CD4-positive, alpha-beta memory T cell (primary cell): ENCODE measurements at places on chromosomes 4 and X. TPM values are rescaled to one million over a fixed set of nuclear protein-coding genes. Genes with fewer than 3 reads are reported as not detected.

ZCCHC18 gene
- total RNA-seq = 9.5 TPM

PSAPL1 gene
- not detected for total RNA-seq

TLR10 gene
- total RNA-seq = 0.20 TPM

NEIL3 gene
- 0.17 TPM for total RNA-seq

CAPN6 gene
- not detected for total RNA-seq

SPACA5B gene
- total RNA-seq = not detected

SLC25A43 gene
- total RNA-seq = 4.1 TPM

DNA sequence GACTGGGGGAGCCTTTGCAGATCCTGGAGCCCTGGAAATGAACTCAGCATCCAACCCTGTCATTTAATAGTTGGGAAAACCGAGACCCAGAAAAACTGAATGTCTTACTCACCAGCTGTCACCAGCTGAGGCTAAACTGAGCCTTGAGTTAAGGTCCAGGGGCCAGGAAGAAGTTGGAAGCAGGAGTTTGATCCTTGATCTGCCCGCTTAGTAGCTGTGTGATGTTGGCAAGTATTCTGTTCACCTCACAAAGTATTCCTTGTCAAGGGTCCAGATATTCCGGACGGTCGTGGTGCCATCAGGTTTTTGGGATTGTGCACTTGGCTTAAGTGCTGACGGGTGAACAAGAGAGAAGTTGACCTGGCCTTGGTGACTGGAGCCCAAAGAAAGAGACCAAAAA, 30.7 kb upstream of the PROM1 start:
- no peak for DNase-seq
- H3K4me1 ChIP-seq = no peaks in the 10 kb centered on the region
- no peak overlapping the region for H3K4me3 ChIP-seq
- no peaks in the 10 kb centered on the region for H3K36me3 ChIP-seq
- no peaks in the 10 kb centered on the region for H3K27me3 ChIP-seq
- no peak overlapping the region for H3K27ac ChIP-seq

DNA sequence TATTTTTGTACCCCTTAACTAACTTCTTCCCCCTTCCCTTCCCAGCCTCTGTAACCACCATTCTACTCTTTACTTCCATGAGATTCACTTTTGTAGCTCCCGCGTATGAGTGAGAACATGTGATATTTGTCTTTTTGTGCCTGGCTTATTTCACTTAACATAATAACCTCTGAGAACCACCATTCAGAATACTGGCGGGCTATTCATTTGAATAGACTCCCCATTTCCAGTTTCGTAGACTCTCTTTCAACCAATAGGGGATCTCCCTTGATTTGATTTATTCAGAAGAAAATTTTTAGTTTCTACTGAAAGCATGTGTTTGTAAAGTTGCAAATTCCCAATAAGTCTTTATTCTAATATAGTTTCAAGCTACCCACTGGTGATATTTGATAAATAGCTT, 117.2 kb downstream of the GATB start:
- H3K27ac ChIP-seq = no peak overlapping the region
- no peaks in the 10 kb centered on the region for H3K27me3 ChIP-seq
- H3K4me1 ChIP-seq = no peaks in the 10 kb centered on the region
- H3K4me3 ChIP-seq = no peak overlapping the region
- no peaks in the 10 kb centered on the region for H3K36me3 ChIP-seq
- no peak for DNase-seq

GRCh38 chr4:188082796-188083195, 26.6 kb downstream of the TRIML2 start:
- H3K27me3 ChIP-seq = no peaks in the 10 kb centered on the region
- no peaks in the 10 kb centered on the region for H3K36me3 ChIP-seq
- H3K4me3 ChIP-seq = no peak overlapping the region
- no peak overlapping the region for H3K27ac ChIP-seq

- DNase-seq = no peak
- H3K27me3 ChIP-seq = no peaks in the 10 kb centered on the region
- no peaks in the 10 kb centered on the region for H3K4me1 ChIP-seq
- no peaks in the 10 kb centered on the region for H3K36me3 ChIP-seq
- no peak overlapping the region for H3K4me3 ChIP-seq
These were observed 52.7 kb upstream of the ZCCHC13 start for GRCh38 chrX:74251006-74251930.

DNA sequence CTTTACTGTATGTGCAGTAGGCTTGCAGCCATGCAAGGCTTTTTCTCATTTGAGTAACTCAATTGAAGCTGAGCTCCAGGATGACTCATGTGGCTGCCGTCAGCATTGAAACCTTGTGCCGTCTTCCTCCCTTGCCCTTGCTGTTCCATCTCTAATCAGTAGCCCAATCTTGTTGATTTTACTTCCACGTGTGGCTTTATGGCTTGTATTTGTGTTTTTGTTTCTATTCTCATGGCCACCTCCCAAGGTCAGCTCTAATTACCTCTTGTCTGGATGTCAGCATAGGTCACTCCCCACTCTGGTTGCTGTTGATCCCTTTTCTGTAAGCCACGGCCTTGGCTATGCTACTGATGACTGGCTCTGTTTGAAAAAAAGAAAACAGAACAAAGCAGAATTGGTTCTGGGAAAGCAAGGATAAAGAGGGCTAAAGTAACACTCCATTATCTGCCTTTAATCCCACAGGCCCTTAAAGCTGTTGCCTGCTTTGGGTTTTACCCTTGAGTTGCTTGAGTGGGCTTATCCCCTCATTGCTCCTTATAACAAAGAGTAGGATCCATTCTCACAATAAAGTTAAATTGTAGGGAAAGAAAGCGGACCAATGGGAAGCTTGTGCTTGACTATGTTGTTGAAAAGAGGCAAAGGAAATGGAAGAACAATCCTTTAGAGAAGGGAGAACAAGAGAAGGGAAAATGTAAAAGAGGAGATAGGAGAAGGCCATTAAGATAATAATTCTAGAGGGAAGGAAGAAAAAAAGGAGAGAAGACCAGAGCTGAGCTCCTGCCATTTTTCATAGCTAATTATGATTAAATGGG, 173.9 kb upstream of the PGRMC2 start:
- no peak overlapping the region for H3K4me3 ChIP-seq
- no peaks in the 10 kb centered on the region for H3K36me3 ChIP-seq
- H3K27ac ChIP-seq = no peak overlapping the region
- no peaks in the 10 kb centered on the region for H3K4me1 ChIP-seq
- DNase-seq = no peak

- DNase-seq = no peak
- no peak overlapping the region for H3K27ac ChIP-seq
- no peaks in the 10 kb centered on the region for H3K27me3 ChIP-seq
- H3K4me3 ChIP-seq = no peak overlapping the region
- no peaks in the 10 kb centered on the region for H3K4me1 ChIP-seq
- no peaks in the 10 kb centered on the region for H3K36me3 ChIP-seq
These were observed 20.8 kb upstream of the SLC10A4 start for GRCh38 chr4:48462363-48462762.

DNA sequence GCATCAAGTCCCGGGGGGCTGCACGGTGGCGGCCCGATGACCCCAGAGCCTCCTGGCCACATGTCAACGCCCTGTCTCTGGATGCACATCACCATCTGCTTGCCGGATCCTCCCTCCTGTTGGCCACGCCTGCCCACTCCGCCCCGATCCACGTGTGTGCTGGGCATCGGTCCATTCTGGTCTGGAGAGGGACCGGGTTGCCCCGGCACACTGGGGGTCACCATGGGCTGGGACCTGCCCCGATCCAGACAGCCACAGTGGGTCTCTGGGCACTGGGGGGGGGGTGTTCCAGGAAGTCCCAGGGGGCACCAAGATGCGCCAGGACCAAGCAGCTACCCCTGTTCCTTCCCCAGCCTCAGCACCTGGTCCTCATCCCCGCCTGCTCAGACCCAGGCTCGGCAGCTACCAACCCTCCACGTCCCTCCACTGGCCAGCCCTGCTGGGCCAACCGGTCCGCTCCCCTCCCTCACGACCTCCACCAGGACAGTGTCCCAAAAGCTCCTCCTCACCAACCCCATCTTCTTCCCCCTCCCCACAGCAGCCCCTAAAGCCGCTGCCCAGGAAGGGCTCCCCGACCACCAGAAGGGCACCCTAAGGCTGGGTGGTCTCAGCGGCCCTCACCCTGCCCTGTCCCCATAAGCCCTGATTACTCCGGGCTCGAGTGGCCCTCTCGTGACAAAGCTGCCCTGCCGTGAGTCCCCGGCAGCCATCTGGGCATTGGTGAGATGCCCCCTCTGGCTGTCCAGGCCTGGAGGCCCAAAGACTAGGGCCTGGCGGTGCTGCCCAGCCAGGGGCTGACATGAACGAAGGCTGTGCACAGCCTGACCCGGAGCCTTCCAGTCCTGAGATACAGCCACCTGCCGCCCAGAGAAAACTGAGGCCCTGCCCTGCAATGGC, 4.6 kb downstream of the CTBP1 start:
- H3K36me3 ChIP-seq = peaks cover 9% of the 10 kb centered on the region
- H3K27me3 ChIP-seq = no peaks in the 10 kb centered on the region
- no peak overlapping the region for H3K27ac ChIP-seq
- no peak for DNase-seq
- peaks cover 55% of the 10 kb centered on the region for H3K4me1 ChIP-seq

- H3K4me1 ChIP-seq = no peaks in the 10 kb centered on the region
- H3K36me3 ChIP-seq = no peaks in the 10 kb centered on the region
- no peak overlapping the region for H3K4me3 ChIP-seq
- no peaks in the 10 kb centered on the region for H3K27me3 ChIP-seq
- no peak for DNase-seq
These were observed 244.5 kb downstream of the DMD start for GRCh38 chrX:32966821-32967355.

DNA sequence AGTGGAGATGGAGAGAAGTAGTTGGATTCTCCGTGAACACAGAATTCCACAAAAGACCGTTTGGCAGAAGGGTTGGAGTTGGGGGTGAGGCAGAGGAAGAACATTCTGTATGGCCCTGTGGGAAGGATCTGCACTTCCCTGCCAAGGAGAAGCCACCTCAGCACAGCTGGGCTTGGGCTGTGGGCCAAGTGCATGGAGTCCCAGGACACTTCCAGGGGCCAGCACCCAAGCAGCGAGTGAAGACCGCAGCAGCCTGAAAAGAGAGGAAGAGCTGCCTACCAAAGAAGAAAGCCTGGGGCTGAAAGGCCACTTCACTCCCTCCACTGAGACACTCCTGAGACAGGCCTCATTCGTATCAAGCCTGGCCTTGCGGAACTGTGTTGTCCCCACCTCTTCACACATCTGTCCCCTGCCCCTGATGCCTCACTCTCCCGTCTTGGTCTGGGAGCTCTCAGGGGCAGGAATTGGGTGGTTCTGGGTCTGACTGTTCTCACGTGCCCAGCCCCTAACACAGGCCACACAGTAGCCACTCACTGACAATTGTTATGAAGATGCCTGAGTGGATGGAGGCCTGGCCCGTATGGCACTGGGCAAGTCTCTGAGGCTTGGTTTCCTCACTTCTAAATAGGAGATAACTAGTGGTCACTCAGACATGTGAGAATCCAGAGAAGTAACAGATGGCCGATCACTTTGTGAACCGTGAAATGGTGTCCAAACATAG, 3.3 kb upstream of the AWAT2 start:
- no peaks in the 10 kb centered on the region for H3K36me3 ChIP-seq
- DNase-seq = no peak
- H3K27me3 ChIP-seq = no peaks in the 10 kb centered on the region
- no peaks in the 10 kb centered on the region for H3K4me1 ChIP-seq

- no peak overlapping the region for H3K27ac ChIP-seq
- no peaks in the 10 kb centered on the region for H3K4me1 ChIP-seq
- no peaks in the 10 kb centered on the region for H3K36me3 ChIP-seq
- H3K4me3 ChIP-seq = no peak overlapping the region
These were observed 3.2 kb downstream of the TDO2 start for GRCh38 chr4:155906554-155907247.

DNA sequence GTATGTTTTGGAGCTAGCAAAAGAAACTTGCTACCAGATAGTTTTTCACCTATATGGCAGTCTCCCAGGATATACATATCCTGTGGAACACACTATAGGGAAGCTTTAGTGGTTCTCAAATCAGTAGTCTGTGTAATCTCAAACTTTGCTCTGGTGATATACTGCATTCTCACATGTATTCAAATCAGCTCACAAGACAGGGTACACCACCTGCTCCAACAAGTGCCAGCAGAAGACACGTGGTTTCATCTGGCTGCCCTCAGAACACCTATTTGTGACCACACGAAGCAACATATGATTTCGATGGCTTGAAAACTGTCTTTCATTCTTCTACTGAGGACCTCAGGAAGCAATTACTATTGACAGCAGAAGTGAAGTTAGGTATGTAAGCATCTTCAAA, 37.7 kb downstream of the BCLAF3 start:
- H3K4me3 ChIP-seq = no peak overlapping the region
- no peak for DNase-seq
- no peaks in the 10 kb centered on the region for H3K4me1 ChIP-seq
- no peaks in the 10 kb centered on the region for H3K36me3 ChIP-seq
- H3K27ac ChIP-seq = no peak overlapping the region

DNA sequence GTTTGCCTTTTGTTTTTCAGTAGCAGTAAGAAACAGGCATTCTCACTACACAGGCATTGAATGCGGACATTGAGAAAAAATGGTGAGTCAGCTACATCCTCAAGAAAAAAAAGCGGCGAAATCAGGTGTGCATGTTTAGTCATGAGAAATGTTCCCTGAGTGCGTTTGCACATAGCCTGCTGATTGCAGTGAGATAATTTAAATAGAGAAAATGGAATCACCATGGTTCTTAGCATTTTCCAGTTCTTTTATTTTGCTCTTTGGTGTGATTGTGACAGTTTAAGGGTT, 54.1 kb upstream of the CLDN34 start:
- H3K36me3 ChIP-seq = no peaks in the 10 kb centered on the region
- no peak overlapping the region for H3K4me3 ChIP-seq
- no peaks in the 10 kb centered on the region for H3K27me3 ChIP-seq

DNA sequence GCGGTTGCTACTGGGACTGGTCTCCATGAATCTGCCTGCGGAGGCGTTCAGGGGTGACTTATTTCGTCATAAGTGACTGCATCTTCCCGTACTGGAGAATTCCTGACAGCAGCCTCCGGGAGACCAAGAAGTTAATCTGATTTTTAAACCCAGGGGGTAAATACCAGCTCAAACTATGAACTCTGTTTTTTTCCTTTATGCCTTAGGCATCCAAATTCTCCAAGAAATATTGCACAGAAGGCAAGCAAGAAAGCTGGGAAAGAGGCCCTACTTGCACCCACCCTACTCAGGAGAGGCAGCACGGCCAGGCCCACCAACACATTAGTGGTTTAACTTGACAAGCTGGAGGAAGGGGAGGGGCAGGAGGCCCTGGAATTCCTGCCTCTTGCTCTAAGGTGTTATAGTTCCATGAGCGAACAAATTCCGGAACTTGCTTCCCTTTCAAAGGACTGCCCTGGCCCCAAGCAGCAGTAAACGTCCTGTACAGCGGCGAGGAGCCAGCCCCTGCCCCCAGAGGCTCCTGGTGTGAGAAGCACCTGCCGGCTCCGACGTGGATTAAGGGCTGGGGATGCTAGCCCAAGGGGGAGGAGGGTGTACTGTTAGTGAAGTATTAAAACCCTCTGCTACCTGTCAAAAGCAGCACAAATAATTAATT, 177.2 kb downstream of the AFAP1 start:
- H3K4me3 ChIP-seq = no peak overlapping the region
- no peaks in the 10 kb centered on the region for H3K36me3 ChIP-seq
- no peak for DNase-seq
- H3K27me3 ChIP-seq = no peaks in the 10 kb centered on the region
- H3K4me1 ChIP-seq = peaks cover 34% of the 10 kb centered on the region
